ENCODE measurements at places on chromosomes 5 and 9.
A peak's percentile ranks its signal among the peaks of the same experiment; 100 is the strongest.

DNA sequence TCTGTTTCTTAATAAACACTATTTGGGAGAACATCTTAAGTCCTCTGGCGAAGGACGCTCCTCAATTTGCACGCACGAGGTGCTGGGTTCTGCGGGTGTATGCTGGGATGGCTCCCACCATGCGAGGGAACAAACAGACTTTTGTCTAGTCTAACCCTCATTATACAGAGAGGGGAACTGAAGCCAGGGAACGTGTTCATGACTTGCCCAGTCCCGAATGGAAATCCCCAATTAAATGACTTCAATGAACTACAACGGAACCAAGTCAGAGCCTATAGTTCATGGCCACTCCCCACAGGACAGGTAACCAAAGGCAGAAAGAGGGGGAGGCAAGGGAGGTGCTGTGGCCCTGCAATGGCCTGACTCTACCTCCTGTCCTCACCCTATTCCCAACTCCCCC lies 9.3 kb downstream of the TLE1 start:
- no peak for DNase-seq

- no peak for DNase-seq
Measured at GRCh38 chr9:81581986-81582385, 107.4 kb downstream of the TLE1 start.

DNA sequence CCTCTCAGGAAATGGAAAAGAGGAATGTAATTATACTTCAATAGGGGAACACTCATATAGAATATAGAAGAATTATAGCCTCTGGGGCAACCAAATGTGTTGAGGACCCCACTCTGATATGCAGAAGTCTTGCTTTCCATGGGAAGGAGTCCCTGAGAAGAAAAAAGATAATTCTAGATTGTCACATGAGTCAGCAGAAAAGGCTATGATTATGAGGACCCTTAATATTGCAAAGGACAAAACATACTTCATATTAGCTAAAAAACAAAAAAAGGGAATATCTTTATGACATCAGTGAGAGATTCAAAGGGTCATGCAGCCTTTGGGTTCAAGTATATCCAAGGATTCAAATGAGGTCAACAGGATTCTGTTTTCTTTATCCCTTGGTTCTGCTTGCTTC lies 119.5 kb downstream of the PIK3R1 start:
- DNase-seq, result no peak

DNA sequence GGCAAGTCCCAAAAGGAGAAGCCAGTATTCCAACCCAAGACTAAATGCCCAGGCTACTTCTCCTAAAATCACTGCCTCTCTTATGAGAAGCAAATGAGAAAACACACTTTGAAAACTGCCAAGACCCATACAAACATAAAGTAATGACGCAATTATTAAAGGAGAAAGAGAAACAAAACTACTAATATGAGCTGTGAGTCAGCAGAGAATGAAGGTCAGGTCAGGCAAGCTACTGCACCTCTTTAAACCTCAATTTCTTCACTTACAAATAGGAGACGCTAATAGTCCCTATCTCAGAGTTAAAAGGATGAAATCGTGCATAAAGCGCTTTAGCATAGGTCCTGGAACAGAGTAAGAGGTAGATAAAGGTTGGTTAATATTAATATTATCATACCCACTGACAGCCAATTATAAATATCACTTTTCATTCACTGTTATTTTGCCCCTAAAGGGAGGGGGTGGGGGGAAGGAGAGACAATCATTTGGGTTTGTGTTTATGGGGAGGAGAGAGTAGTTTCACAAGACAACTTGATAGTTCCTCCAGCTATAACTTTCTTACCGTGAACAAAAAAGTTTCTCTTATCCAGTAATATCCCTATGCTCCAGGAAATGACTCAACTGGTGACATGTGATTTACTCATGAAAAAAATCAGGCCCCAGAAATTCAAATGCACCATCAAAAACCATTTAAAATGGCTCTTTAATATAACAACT lies 3.6 kb downstream of the PSMB7 start:
- no peak for DNase-seq

- no peak for DNase-seq
Measured at GRCh38 chr9:95360866-95361265, 43.4 kb upstream of the FANCC start.

DNA sequence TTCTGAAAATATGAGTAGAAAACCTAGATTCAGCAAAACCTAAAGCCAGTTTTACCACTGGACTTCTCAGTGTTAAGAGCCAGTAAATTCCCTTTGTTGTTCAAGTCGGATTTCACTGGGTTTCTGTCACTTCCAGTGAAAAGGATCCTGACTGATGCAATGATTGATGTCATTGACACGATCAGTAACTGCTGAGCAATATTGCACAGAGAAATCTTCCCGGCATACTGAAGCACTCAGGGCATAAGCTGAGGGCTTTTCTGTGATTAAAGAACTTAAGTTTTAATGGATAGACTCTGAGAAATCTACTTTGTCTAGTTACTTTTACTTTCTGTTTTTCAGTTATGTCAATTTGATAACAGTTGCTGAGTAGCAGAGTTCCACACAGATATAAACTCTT lies 61.9 kb downstream of the DENND1A start:
- no peak for DNase-seq

- DNase-seq, result no peak
Measured at GRCh38 chr5:101424530-101425175, 521.6 kb upstream of the ST8SIA4 start.

- DNase-seq, result no peak
Measured at GRCh38 chr9:69824499-69825252, 4.1 kb downstream of the CFAP95 start.

GRCh38 chr9:34517185-34517584 lies 5.6 kb downstream of the ENHO start:
- DNase-seq, result no peak

- no peak for DNase-seq
Measured at GRCh38 chr5:125634216-125634835, 788.9 kb upstream of the GRAMD2B start.

GRCh38 chr5:57681942-57682341 lies 199.3 kb upstream of the ACTBL2 start:
- DNase-seq, result no peak

DNA sequence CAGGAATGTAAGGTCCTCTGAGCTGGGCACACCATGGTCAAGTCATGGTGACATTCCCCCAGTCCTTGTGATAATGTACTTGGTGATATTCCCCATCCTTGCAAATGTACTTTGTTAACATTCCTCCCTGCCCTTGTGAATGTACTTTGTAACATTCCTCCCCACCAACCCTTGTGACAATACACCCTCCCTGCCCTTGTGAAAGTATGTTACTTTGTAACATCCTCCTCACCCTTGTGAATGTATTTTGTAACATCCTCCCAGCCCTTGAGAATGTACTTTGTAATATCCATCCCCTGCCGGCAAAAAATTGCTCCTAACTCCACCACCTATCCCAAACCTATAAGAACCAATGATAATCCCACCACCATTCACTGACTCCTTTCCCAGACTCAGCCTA lies 53.3 kb downstream of the RAPGEF6 start:
- no peak for DNase-seq

GRCh38 chr9:99555792-99556191 lies 265.9 kb upstream of the NR4A3 start:
- DNase-seq, result no peak

DNA sequence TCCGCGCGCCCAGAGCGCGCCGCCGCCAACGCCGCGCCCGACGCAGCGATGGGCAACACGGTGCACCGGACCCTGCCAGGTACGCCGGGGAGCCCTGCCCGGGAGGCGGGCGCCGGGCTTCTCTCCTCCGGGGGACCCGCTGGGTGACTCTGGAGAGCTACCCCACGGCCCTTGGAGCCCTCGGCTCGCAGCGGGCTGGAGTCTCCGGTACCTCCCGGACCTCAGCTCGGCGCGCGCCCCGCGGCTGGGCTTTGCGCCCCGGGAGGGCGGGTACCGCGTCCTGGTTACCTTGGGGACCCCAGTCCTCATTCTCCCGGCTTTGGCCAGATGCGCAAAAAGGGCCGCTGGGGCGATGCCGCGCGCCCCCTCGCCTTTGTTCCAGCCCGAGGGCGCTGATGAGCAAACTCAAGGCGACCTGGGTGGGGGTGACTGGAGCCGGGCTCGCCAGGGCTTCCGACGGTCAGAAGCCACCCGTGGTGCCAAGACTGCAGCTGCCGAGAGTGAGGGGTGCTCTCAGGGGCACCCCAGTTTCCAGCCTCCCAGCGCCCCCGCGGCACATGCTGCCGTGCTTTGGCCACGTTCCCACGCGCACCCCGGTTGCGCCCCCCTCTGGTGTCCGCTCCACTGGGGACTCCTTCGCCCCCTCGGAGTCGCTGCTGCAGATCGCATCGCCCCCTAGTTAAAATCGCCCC lies 442 bp downstream of the NEURL1B start:
- DNase-seq, result no peak

DNA sequence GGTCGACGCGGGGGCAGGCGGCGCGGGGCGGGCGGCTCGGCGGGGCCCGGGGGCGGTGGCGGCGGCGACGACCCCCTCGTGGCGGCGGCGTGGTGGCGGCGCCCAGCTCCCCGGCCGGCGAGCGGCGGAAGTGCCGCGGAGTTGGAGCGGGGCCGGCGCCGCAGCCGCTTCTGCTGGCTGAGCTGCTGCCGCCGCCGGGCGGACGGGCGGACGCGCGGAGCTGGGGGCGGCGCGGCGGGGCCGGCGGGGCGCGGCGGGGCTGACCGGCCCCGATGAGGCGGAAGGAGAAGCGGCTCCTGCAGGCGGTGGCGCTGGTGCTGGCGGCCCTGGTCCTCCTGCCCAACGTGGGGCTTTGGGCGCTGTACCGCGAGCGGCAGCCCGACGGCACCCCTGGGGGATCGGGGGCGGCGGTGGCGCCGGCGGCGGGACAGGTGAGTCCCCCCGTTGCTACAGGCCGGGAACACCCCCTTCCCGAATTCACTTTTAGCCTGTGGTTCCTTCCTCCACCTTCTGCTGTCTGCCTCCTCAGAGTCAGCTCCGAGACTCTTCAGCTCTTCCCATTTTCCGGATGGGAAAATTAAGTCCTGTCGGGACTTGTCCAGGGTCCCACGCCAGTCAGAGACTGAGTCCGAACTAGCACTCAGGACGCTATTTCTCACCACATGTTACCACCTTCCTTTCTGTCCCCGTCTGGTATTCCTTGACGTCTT lies at the start of gene GALNT10:
Gene GALNT10 (plus strand): TSS at position 139 of the 710 bp plus-strand sequence. CDS start 134 bp downstream, at position 273.
- peak; percentile 33 for DNase-seq

DNA sequence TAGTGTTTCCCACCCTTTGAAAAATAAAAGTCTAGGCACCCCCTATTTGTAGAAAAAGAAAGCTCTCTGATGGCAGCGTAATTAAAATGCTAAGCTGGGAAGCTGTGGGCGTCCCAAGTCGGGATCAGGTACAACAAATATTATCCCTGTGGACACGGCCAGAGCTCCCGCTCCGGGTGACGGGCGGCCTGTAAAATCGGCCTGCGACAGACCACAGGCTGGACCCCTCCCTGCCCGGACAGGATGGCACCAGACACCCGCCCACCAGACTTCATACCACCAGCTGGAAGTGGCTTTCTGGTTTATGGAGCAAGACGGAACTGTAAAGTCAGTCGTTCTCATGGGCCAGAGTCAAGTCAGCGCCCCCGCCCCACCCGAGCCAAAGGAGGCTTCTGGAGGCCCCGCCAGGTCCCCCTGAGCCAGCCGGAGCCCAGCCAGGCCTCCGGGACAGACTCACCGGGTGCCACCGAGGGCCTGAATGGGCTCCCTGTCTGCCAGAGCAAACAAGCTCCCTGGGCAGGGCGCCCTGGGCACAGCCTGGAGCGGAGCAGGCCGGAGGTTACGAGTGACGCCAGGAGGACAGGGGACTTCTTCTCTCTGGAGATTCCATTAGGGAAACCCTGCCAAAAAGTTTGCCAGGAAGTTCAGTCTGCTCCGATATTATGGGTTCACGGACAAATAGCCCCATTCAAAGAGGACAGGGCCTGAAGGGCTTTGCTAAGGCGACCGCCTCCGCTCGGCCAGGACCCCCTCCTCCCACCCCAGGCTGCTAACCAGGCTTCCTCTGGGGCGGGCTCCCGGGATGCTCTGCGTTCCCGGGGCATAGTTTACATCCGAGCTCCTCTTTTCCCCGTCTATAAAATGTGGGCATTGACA lies 173.7 kb downstream of the ERCC6L2 start:
- DNase-seq, result no peak

- peak; percentile 56 for DNase-seq
Measured at GRCh38 chr5:55172937-55173686, at the start of gene CDC20B. Gene CDC20B, minus strand, starts transcription at chr5:55173177. Its CDS starts 177 bp downstream, at chr5:55173000.

GRCh38 chr9:124513376-124513994 lies 6.3 kb upstream of the NR5A1 start:
- DNase-seq, result no peak

GRCh38 chr9:134691695-134692572 lies 50.3 kb downstream of the COL5A1 start:
- no peak for DNase-seq

- no peak for DNase-seq
Measured at GRCh38 chr9:32635362-32635761, at the start of gene TAF1L. Gene TAF1L, minus strand, starts transcription at chr9:32635669. Its CDS starts 90 bp downstream, at chr9:32635579.

DNA sequence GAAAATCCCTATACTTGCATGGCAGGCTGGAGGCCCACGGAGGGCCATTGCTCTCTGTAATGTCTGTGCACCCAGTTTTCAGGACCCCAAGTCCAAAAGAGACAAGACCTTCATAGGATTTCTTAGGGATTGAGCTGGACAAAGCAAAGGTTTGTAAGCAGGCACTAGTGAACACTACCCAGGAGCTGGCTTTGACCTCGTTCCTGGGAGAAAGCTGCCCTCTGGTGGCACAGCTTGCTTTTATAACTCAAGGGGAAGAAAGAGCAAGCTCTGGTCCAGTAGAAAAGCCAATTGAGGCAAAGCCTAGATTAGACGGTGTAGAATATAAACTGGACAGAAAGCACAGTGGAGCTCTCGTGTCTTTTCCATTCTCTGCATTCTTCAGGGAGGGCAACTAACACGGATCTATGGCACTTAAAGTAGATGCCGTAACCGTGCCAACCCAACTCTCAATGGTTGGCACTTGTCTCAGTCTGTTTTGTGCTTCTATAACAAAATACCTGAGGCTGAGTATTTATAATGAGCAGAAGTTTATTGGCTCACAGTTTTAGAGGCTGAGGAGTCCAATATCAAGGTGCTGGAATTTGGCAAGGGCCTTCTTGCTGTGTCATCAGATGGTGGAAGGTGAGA lies 7.9 kb downstream of the GABRP start:
- no peak for DNase-seq

DNA sequence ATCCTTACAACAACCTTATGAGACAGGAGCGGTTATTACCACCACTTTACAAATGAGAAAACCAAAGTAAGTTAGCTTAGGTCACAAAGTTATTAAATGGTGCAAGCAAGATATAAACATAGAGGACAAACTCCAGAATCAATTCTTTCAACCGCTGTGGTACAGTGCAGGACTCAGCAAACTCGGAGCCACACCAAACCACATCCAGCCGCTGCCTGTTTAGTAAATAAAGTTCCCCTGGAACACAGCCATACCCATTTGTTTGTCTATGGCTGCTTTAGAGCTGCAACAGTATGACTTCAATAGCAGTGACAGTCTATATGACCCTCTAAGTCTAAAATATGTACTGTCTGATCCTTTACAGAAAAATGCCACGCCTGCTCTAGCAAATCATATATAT lies 1567.2 kb upstream of the WWC1 start:
- no peak for DNase-seq

DNA sequence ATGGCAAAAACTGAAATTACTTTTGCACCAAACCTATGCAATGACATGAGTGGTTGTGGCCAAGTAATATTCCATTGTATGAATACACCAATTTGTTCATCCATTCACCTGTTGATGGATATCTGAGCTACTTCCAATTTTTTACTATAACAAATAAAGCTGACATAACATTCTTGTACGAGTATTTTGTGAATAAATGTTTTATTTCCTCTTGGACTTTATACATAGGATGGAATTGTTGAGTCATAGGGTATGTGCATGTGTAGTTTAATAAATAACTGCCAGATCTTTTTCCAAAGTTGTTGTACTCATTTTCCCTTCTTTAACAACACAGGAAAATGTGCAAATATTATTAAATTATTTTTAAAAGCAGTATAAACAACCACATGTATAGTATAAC lies 146.1 kb upstream of the ZNF462 start:
- DNase-seq, result no peak

All from stimulated activated CD8-positive, alpha-beta memory T cell treated with anti-CD3 and anti-CD28 coated beads, Interleukin-7, amount 100 ng/mL, for 48 hours (primary cell).